ENCODE measurements at places on chromosomes 3 and 15.
A peak's percentile ranks its signal among the peaks of the same experiment; 100 is the strongest.

GRCh38 chr3:56415652-56416051, 52.6 kb downstream of the ERC2 start:
- DNase-seq = no peak

DNA sequence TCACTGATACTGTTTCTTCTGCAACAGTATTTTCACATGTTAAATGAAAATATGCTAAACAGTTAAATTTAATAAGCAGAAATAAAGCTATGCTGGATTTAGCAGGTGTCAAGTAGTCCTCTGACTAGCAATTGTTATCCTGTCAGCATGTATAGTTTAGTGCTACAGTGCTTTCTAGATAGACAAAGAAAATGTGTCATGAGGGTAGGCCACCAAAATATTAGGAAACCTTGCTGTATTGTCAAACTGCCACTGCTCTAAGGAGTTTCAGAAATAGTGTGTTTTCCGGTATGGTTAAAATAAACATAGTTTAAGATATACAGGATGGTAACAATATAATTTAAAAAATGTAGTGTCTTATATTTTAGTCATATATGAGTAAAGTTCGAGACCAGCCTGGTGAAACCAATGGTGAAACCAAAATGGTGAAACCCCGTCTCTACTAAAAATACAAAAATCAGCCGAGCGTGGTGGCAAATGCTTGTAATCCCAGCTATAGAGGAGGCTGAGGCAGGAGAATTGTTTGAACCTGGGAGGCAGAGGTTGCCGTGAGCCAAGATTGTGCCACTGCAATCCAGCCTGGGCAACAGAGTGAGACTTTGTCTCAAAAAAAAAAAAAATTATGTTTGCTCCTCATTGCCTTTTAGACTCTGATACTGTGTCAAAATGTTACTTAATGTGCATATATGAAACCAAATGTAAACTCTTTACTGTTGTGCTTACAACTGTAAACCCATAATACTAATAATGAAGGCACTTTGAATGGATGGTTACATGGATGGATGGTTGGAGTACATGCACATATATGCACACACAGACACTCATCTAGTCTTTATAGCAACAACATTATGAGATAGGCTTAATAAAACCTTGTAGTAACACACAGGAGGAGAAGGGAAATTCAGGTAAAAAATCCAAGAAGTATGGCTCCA, 204.8 kb downstream of the RSRC1 start:
- no peak for DNase-seq

- no peak for DNase-seq
Observed at GRCh38 chr3:27568393-27568792, 84.2 kb upstream of the SLC4A7 start.

DNA sequence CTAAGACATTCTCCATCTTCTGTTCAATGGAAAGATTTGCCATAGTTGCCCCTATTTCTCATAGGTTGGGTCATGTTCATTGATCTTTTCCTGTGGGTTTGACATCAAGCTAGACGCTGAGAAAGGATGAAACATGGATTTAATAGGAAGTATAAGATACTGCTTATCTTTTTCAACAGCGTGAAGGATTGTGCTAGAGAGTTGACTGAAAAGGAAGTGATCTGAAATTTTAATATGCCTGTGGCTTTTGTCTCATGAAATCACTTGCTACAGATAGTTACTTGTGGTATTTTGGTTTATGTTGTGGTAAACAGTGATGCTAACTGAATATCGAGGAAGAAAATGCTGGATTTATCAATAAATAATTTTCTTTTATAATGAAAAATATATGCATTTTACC, 442.9 kb downstream of the EDEM1 start:
- no peak for DNase-seq

DNA sequence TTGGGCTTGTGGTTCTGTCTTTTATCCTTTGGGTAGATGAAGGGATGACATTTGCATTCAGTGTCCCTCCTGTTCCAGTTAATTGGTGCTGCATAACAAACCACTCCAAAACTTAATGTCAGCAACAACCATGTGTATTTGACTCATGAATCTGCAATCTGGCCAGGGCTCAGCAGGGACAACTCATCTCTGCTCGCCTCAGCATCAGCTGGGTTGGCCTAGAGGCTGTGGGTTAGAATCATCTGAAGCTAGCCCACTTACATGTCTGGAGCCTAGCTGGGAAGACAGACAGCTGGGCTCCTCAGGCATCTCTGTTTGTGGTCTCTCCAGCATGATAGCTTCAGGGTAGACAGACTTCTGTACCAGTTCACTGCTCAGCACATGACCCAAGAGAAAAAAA, 92.0 kb downstream of the TMEM108 start:
- no peak for DNase-seq

DNA sequence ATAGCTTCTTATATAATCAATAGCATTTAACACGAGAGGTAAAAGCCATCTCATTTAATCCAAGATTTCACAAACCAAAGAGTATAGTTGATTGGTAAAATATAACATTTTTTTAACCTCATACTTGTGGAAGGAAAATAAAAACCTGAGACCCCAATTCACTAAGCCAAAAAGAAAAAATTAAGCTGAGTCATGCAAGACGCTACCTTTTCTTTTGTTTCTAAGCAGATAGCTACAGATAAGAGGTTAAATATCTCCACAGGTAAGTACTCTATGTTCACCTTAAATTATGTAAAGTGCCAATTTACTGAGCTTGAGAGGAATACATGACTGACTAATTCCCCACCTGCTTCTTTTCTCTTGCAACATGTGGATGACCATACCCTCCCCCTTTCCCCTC, 656.4 kb downstream of the MECOM start:
- no peak for DNase-seq

- DNase-seq = no peak
Observed at GRCh38 chr3:143060906-143061305, 58.7 kb upstream of the CHST2 start.

GRCh38 chr3:172607305-172608121, 84.3 kb upstream of the TNFSF10 start:
- DNase-seq = peak; percentile 62
